NCI-H2081 treated with DMSO at 0.1 percent for 48 hours (cell line): ENCODE measurements at places on chromosomes 12 and 14.

DNA sequence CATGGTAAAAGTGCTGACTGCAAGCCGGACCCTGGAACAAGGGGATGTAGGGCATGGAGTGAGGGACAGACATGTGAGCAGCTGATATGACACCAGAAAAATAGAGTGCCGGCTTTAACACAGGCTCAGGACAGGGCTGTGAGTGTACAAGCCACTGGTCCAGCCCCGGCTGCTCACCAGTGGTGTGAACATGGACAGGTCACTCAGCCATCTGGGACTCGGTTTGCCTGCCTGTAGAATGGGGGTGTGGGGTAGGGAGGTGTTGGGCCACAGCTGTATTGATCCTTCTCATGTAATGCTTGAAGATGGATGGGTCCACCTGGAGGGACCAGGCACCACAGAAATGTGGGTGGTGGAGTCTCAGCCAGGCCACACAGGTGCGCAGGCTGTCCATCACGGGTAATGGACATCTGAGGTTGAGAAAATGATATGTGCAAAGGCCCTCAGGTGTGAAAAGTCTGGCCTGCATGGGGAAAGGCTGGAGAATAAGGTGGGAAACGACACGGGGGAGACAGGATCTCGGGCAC, 10.6 kb upstream of the KRT74 start:
- DNase-seq: no peak

DNA sequence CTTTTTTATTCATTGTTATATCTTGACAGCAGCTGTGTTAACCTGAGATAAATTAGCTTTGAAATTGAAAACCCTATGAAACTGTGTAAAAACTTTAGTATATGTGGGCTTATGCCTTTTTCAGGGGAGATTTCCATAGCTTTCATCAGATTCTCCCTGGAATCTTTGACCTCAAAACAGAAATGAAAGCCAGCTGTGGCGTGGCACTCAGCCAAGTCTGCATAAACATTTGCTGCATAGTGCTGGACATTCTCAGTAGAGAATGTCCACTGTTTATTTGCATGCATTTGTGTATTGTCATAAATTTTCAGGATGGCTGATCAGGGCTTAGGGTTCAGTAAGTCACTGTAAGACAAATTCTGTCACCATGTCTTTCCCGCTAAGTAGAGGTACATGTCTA, 115.3 kb upstream of the NAP1L1 start:
- no peak for DNase-seq

DNA sequence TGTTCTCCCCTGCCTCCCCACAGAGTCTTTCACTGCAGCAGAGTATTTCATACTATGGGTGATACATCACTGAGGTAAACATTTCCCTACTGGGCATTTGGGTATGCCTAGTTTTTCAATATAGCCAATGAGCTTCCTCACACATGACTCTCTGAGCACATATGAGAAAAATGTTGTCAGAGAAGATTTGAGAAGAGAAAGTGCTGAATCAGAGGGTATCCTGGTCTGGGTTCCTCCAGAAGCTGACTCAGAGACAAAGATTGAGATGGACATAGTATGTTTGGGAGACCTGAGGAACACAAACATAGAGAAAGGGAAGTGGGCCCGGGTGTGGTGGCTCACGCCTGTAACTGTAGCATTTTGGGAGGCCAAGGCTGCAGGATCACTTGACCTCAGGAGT, 12.6 kb downstream of the SLC8B1 start:
- no peak for DNase-seq

GRCh38 chr12:72499244-72499643, 227.1 kb downstream of the TRHDE start:
- DNase-seq: no peak

GRCh38 chr12:5440978-5441377, 9.1 kb downstream of the NTF3 start:
- DNase-seq: no peak

GRCh38 chr14:89640141-89640540, 223.1 kb upstream of the FOXN3 start:
- no peak for DNase-seq

GRCh38 chr14:99393059-99393655, 87.5 kb downstream of the SETD3 start:
- no peak for DNase-seq

- no peak for DNase-seq
These were observed 11.0 kb downstream of the HNRNPC start for GRCh38 chr14:21258005-21258888.

GRCh38 chr14:54342806-54343205, 54.0 kb upstream of the CDKN3 start:
- DNase-seq: no peak

- DNase-seq: no peak
These were observed 102.0 kb upstream of the MYL2 start for GRCh38 chr12:111022386-111022785.

DNA sequence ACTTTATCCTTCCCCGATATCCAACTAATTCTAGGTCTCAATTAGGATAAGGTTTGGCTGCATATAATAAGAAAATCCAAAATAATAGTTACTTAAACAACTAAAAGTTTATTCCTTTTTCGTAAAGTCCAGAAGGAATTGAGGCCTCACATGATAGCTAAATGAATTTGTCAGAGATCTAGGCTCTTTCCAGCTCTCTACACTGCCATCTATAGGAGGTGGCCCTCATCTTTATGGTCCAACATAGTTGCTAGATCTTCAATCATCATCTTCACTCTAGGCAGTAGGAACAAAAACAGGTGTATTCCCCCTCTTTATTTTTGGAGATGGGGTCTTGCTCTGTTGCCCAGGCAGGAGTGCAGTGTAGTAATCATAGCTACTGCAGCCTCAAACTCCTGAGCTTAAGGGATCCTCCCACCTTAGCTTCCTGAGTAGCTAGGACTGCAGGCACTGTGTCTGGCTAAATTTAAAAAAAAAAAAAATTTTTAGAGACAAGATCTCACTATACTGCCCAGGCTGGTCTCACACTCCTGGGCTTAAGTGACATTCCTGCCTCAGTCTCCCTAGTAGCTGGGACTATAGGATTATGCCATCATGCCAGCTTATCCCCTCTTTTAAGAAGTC, 46.5 kb upstream of the SAV1 start:
- no peak for DNase-seq

- DNase-seq: no peak
These were observed 1422.3 kb downstream of the AACS start for GRCh38 chr12:126487431-126487980.

GRCh38 chr14:89374908-89375307, 42.1 kb downstream of the FOXN3 start:
- no peak for DNase-seq

DNA sequence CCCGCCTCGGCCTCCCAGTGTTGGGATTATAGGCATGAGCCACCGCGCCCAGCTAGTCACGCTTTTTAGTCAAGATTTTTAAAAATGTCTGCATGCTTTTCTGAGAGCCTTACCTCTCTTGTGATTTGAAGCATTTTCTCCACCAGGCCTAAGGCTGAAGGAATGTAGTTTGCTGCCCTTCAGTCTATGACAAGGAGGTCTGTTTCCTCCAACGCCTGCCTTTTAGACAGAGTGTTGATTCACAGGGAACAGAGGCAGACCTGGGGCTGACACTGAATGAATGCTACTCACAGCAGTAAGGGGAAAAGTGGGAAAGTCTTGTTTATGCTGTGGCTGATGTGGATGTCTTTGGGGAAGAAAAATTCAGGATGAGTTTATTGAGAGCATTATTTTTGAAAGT, 27.2 kb upstream of the MDM2 start:
- no peak for DNase-seq

- no peak for DNase-seq
These were observed 216.2 kb downstream of the BCL11B start for GRCh38 chr14:99055816-99056215.

GRCh38 chr12:9740106-9740750, 7.3 kb upstream of the CLECL1 start:
- no peak for DNase-seq

GRCh38 chr12:82745807-82746206, 59.1 kb downstream of the TMTC2 start:
- DNase-seq: no peak
